Stimulated activated CD8-positive, alpha-beta memory T cell treated with anti-CD3 and anti-CD28 coated beads, Interleukin-4, amount 100 ng/mL, for 4 hours (primary cell): ENCODE measurements at places on chromosomes 3 and 15.

- no peak for DNase-seq
These were observed 66.3 kb upstream of the POLG start for GRCh38 chr15:89400782-89401545.

GRCh38 chr3:25155652-25156471 lies 272.2 kb upstream of the RARB start:
- no peak for DNase-seq

DNA sequence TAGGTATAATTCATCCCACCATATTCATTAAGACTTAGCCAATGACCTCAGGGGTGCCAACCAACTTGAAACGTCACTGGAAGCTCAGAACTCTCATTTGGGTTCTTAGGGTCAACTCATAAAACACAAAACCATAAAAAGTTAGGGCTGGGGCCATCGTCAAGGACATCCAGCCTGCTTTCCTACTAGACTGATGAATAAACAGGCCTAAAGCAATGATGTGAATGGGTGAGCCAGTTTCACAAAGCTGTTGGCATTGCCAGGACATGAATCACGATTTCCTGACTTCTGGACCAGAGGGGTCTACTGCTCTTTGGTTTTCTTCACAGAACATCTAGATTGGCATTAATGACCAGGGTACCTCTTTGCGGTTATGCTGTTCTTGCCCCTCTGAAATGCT lies 64.7 kb downstream of the EOMES start:
- DNase-seq, result no peak

DNA sequence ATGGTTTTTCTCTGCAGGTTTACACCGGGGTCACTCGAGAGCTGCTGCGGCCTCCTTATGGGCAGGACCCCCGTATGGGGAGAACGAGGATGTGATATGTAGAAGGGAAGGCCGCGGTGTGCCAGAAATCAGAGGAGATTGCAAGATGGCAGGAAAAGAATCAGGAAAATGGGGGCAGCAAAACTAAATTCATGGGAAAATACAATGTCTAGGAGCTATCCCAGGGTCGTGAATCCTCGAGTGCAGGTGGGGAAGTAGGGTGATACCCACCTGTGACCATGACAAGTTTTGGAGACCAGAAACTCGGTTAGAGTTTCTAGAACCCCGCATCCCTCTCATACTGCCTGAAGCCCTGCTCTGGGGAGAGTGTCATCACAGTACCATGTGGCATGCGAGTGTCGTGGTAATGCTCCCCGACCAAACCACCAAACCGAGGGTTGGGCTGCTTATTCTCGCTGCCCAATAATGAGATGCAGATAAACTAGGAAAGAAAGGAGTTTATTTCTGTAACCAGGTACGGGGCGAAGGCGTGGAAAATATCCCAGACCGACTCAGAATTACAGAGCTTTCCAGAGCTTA lies 781 bp downstream of the TRNT1 start:
- no peak for DNase-seq

DNA sequence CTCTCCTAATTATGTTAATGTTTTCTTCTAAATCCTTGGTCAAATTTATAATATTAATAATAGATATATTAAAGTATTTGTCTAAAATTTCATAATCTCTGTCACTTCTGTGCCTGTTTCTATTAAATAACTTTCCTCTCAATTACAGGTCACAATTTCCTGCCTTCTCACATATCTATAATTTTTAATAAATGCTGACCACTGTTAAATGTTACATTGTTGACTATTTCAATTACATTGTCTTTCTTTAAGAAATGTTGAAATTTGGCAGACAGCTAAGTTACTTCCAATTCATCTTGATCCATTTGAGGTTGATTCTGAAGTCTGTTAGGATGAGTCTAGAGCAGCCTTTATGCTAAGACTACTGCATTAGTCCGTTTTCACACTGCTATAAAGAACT lies 41.7 kb downstream of the MYL3 start:
- no peak for DNase-seq

- DNase-seq, result no peak
These were observed 145.0 kb downstream of the ARNT2 start for GRCh38 chr15:80549191-80549590.

DNA sequence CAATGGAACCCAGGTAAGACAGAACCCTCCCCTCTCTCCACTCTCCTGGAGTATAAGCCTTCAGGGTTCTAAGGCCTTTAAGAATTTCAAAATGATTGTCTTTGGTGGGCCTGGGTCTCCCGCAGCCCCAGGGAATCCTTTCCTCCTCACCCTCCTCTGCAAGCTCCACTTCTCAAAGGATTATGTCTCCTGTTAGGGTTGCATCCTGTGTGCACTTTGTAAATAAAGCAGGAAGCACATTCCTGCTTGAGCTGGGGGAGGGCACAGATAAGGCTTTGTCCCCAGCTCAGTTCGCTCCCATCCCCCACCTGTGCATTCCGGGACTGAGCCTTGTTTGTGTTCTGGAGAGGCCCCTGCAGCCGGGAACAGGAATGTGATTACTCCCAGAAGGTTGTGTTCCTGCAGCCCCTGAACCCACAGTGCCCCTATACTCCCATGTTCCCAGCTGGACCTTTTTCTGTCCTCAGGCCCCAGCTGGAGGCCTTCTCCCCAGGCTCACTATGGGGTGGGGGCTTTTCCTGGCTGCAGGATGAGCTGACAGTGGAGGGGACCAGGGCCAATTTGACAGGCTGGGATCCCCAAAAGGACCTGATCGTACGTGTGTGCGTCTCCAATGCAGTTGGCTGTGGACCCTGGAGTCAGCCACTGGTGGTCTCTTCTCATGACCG lies 9.5 kb downstream of the TYRO3 start:
- DNase-seq, result no peak

GRCh38 chr15:33032053-33032452 lies 162.5 kb downstream of the FMN1 start:
- no peak for DNase-seq

GRCh38 chr3:12515631-12516030 lies 29.7 kb downstream of the MKRN2OS start:
- DNase-seq, result no peak

DNA sequence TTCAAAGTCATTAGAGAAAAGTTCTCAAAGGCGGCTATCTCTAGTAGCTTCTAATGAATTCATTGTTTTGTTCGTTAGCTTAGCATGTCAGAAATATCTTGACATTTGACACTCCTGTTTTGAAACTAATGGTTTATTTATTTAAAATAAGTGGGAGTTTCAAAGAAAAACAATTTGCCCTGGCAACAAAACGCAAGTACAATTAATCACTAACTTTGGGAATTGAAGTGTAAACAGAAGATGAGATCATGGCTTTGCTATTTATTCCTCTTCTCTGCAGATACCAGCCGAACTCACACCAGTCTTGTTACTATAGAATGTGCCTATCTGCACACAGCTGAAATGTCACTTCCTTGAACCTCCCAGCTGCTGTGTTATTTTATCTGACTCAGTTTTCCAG lies 27.5 kb downstream of the MASP1 start:
- no peak for DNase-seq

DNA sequence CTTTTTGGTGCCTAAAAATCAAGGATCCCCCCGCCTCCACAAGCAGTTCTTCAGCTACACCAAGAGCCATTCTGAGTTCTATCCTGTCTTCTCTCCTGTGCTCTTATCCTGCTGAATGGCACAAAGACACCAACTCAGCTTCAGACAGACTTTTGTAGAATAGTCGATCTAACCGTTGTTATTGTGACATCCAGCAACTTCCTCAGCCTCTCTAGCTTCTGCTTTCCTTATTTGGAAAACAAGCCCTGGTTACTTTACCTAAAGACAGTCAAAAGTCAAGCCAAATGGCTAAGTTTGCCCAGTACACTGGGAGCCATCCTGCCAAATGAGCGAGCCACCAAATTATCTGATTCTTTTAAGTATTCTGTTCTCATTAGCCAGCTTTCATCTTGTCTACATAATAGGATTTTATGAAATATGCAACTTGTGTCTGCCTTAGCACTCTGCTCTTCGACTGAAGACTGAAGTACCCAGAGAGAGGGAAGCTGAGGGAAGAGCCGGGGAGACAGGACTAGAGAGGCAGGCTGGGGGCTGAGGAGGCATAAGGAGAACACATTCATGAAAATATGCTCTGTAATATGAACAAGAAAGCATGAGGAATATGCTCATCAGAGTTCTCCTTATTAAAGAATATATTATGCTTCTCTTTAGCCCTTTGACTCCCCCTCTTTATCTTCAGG lies 35.1 kb downstream of the LYZL4 start:
- no peak for DNase-seq

DNA sequence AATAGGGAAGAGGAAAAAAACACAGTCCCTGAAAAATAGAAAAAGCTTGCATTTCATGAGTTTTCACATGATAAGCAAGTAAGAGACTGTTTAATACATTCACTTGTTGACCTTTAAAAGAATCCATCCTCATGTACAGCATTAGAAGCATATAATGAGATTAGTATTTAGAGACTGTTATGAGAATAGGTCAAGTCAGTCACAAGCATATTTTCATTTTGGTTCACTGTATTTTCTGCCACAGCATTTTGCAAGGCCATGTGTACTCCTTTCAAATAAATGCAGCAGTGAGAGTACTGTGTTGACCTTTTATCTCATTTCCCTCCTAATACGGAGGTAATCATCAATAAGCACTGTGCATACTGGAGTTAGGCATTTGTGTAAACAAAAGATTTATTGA lies 162.2 kb upstream of the SETMAR start:
- no peak for DNase-seq

DNA sequence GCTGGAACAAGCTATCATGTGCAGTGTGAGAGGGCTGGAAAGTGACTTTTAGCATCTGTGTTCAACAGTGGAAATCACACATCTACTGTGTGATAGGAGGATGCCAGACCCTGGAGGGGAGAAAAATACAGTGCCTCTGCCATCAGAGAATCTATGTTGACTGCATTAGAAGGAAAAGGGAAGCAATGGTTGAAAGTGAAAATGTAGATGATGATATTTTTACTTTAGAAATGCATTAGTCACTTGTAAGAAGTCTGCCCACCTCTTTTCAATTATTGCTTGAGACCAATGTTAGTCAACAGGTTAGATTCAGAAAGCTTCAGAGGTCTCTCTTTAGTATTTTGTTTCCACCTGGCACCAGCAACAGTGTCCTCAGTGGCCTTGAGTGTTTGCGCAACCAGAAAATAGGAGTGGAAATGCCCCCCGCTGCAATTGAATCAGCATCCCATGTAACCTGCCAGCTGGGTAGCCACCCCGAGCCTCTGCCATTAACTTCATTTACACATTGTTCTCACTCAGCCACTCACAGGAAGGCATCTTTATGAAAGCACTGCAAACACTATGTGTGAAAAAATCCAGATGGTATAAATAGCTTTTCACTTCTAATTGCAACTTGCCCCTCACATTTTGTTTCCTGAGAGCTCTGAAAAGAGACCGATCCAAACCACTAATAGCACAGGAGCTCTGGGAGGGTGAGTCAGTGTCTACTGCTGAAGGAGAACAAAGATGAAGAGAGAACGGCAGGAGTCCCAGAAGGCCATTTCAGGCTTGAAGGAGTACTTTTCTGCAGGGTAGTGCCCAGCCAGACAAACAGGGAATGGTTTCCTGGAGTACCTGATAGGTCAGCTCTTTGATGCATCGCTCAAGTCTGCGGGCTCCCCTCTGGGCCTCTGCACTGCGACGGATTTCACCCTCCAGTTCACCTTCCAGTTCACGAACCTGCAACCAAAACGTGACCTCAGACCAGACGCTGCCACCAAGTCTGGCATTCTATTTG lies 92.1 kb downstream of the HHLA2 start:
- no peak for DNase-seq

- no peak for DNase-seq
These were observed 100.8 kb downstream of the OPA1 start for GRCh38 chr3:193693774-193694173.

- DNase-seq, result no peak
These were observed 549.5 kb downstream of the DIPK2A start for GRCh38 chr3:144521131-144521530.

- no peak for DNase-seq
These were observed 1.0 kb upstream of the PCBP4 start for GRCh38 chr3:51968170-51968775.

- DNase-seq, result no peak
These were observed 47.7 kb upstream of the GYG1 start for GRCh38 chr3:148943506-148944205.

DNA sequence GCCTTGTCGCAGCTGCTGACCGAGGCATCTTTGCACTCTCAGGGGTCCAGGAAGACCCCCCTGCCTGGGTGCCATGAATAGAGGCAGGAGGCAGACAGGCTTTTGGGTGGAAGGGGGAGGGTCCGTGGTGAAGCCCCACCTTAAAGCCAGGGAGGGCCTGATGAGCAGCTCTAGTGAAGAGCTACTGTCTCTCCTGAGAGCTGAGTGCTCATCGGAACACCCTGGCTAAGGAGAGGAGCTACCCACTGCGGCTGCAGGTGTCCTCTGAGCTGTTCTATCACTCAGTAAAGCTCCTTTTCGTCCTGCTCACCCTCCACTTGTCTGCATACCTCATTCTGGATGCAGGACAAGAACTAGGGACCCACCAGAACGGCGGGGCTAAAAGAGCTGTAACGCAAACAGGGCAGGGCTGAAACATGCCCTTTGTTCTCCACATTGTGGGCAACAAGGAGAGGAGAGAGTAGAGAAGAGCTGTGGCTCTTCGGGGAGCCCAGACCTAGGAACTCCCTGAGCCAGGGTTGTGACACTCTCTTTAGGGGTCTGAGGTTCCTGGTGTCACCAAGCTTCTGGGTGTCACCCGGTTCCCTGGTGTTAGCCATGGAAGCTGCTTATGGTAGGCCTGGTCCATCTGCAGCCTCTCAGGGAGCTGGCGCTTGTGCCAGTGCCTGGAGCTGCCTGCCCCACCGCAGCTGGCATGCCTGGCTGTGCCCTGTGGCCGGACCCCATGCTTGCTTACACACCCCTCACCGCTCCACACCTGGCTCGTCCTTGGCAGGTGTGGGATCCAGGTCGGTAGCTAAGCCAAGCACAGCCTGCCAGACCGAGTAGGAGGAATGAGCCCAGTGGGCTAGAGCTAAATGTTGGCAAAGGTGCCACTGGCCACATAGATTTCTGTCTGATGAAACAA lies 26.2 kb upstream of the TFG start:
- no peak for DNase-seq

DNA sequence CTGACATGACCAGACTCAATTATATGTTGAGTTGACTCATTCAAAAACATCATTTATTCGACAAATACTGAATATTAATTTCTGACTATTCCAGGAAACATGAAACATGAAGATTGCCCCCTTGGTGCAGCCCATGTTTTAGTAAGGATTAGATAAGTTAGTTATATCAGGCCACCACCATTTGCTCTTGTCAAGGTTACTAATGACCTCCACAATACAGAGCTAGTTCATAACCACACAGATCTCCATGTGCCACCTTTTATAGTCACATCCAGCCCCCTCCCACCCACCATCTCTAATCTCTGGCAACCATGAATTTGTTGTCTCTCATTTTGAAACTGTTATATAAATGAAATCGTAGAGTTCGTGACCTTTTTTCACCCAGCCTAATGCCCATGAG lies 15.7 kb downstream of the KLHL18 start:
- DNase-seq, result no peak

GRCh38 chr3:111702996-111703985 lies 108.1 kb upstream of the ZBED2 start:
- DNase-seq, result no peak
